ENCODE measurements at places on chromosomes 13 and 19.

GRCh38 chr13:100502446-100502845 is 86.1 kb downstream of the GGACT start:
- DNase-seq: no peak

GRCh38 chr13:102687520-102687919 is 7.3 kb downstream of the METTL21C start:
- DNase-seq: no peak

DNA sequence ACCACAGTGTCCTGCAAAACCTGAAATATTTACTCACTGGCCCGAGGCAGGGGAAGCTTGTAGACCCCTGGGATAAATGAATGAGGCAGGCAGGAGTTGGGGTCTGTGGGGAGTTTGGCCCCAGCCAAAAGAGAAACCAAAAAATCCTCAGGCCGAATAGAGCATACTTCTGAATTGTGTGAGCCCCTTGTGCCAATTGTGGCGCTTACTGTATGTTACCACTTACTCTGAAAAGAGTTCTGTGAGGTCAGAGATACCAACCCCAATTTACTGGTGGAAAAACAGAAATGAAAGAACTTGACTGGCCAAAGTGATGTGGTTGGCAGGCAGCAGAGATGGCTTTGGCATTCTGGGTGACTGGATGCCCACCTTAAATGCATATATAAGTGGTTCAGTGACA is 6.9 kb downstream of the CARM1 start:
- DNase-seq: no peak

DNA sequence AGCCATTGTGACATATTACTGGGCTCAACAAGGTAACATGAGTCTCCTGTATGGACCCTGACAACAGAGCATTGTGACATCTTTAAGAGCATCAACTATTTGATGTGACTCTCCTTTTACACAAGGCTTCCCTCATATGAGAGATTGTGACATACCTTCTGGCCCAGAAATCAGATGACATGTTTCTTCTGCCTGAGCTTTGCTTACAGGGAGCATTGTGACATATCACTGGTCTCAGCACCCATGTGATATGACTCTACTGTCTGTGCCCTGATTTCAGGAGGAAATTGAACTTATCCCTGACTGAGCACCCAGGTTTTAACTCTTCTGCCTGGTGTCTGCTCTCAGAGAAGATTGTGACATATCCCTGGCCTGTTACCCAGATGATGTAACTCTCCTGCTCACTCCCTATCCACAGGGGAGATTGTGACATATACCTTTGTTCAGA is 15.9 kb upstream of the ZNF681 start:
- no peak for DNase-seq

Measured in putamen (tissue), 1 donor.